ENCODE measurements at places on chromosomes 6 and 20.

- DNase-seq: no peak
Measured at GRCh38 chr6:164911873-164912580, 397.4 kb downstream of the C6orf118 start.

GRCh38 chr20:49886571-49887213, 28.6 kb downstream of the SPATA2 start:
- DNase-seq: no peak

- DNase-seq: no peak
Measured at GRCh38 chr20:46959081-46959692, 64.5 kb downstream of the EYA2 start.

GRCh38 chr20:3755814-3756480, 11.6 kb downstream of the ADISSP start:
- DNase-seq: no peak

DNA sequence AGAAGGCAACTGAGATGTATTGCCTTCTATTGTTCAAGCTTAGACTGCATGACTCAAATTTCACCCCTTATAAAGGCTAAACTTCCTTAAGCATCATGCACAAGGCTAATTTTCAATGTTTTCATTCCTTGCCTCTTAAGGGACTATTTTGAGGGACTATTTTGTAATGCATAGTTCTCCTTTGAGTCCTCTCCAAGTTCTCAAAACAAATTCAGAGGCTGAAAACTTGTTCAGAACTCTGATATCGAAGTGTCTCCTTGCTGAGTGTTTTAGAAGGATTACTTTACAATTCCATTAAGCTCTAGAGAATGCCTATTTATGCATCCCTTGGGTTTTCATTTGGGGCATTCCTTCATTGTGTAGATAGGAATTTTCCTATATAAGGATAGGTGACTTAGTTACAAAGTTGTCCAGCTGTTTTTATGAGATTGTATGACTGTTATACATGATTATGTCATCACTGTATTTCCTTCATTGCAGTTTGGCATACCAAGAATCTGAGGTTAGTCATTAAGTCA, 41.7 kb downstream of the COL19A1 start:
- DNase-seq: no peak

DNA sequence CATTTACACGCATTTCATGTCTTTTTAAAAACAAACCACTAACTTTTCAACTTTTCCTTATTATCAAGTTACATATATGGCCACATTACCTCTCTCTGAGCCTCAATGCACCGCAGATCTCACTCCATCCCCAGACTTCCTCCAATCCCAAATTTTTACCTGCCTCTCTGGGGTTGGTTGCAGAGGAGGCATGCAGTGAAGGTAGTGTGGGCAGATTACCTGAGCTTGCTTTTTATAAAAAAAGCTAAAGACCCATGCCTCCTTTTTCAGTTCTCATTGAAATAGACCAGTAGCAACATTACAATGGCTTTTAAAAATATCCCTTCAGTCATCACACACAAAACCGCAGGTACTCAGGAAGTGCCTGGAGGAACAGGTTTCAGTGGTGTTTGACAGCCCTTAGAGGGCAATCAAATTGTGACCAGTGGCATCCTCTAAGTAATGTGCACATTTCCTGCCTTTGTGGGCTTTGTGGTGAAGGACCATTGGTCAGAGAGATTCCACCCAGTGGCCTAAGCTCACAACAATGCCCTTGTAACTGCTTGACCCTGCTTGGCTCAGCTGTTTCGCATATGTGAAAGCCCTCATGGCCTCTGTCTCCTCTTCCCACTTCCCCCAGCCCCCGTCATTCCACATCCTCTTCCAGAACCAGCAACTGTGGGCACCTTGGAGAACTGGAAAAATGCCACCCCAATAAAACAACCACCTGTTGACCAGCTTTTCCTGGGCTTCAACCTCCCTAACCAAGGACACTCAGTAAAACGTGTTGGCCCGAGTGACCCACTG, 30.2 kb upstream of the IL17A start:
- no peak for DNase-seq

- no peak for DNase-seq
Measured at GRCh38 chr20:17504066-17504897, 26.9 kb downstream of the BFSP1 start.

- no peak for DNase-seq
Measured at GRCh38 chr6:34358389-34358905, 34.0 kb downstream of the NUDT3 start.

DNA sequence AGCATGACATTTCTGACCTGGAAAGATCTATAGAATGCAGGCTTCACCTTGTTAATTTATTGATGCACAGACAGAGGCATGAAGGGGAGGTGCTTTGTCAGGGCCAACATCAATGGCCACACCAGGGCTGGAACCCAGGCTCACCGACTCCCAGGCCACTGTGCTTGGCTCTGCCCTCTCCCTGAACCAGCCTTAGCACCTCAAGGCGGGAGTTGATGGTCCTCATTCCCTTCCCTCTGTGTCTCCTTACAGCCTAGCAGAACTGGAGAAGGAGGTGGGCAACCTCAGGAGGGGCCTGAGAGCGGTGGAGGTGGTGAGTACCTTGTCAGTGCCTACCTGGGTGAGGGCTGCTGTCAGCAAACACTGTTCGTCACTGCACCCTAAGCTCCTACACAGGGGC, 35.6 kb downstream of the MOCS1 start:
- DNase-seq: no peak

DNA sequence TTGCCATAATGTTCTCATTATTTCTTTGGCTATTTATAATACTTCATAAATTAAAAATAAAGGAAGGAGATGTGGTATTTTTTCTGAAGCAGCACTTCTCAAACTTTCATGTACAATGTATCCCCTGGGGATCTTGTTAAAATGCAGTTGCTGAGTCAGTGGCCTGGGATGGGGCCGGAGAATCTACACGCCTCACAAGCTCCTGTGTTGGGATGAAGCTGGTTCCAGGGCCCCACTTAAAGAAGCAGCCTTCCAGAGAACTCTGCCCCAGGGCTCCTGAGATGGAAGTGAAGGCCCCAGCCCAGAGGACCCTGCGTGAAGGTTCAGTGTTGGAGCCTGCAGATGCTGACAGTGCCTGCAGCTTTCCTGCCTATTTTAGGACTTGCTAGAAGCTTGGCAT, 40.1 kb upstream of the SLC23A2 start:
- no peak for DNase-seq

- DNase-seq: no peak
Measured at GRCh38 chr6:63114610-63115211, 96.6 kb upstream of the FKBP1C start.

DNA sequence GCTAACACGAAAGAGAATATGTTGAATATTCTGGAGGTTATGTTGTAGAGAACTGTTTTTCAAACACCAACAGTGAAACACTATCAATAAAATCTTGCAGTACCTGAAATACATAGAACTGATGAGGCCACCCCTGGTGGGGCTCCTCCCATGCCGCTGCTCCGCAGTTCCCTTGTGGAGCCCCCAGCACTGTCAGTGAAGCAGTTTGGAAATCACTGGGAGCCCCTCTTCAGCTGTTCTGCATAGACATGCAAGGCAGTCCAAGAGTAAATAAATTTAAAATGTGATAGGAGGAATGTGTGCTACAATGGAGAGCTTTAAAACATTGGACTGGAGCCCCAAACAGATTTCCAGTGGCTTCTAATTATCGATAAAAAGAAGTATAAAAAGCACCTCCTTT, 189.4 kb downstream of the FNDC1 start:
- DNase-seq: no peak

- DNase-seq: no peak
Measured at GRCh38 chr20:45037050-45037449, 63.9 kb downstream of the KCNS1 start.

- no peak for DNase-seq
Measured at GRCh38 chr6:93323630-93324029, 95.7 kb downstream of the EPHA7 start.

DNA sequence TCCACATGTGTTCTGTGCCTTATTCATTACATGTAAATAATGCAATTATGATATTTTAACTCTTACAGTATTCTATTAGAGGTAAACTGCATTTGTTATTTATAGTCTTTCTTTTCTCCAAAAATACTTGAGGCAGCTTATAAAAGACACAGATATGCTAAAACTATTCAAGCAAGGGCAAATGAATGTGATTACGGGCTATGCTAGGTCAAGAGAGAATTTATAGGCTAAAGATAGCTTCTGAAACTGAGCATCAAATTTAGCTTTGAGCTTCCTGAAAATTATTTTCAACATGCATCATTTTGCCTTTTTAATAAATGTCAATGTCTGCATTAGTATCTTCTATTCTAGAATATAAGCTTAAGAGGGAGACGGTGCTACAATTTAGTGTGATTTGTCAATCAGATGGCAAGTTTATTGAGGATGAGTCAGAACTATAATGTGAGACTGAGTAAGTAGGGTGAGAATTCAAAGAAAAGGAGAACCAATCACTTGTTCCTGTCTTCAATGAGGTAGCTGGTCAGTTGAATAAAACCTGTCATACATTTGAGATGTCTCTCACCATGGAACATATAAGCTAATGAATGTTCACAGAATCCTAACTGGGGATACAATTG, 669.4 kb upstream of the CITED2 start:
- DNase-seq: no peak

DNA sequence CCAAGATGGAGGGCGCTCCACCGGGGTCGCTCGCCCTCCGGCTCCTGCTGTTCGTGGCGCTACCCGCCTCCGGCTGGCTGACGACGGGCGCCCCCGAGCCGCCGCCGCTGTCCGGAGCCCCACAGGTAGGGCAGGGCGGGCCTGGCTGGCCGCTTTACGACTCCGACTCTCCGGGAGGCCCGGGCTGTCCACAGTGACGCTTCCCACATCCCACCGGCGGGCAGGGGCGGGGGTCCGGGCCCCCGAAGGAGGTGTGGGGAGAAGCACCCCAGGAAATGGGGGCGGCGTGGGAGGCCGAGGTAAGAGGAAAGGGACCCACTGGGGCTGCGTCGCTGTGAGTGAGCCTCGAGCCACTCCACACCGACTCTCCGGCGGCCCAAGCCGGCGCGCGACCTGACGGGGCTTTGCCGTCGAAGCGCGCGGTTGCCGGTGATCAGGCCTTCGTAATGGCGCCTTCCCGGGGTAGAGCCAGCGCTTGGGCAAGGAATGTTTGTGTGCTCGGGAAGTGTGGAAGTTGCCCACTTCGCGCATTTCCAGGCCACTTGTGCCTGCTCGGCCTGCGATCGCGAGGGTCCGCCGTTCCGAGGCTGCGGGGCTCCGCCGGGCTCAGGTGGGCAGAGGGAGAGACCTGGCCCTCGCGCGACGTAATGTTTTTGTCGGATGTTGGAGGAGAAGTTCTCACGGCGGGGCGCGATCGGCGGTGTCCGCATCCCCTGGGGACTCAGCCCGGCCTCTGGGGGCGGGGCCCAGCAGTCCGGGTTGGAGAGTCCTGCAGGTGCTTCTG, 427 bp downstream of the GINM1 start:
- DNase-seq: peak; percentile 59

- DNase-seq: peak; percentile 40
Measured at GRCh38 chr6:63452125-63452524, 120.2 kb upstream of the LOC128125822 start.

- DNase-seq: no peak
Measured at GRCh38 chr6:164099269-164099865, 684.8 kb downstream of the QKI start.

GRCh38 chr6:29456971-29457370, at the start of the genes OR11A1 and OR2H1:
TSS of gene OR11A1 (minus strand) at chr6:29457071. CDS start at chr6:29427641, 29,430 bp downstream.
TSS of gene OR2H1 (plus strand) at chr6:29457155. CDS start at chr6:29461770, 4,615 bp downstream.
- DNase-seq: no peak

- no peak for DNase-seq
Measured at GRCh38 chr6:128768187-128768586, 114.8 kb upstream of the LAMA2 start.

GRCh38 chr20:49286689-49287551, 9.1 kb upstream of the ZNFX1 start:
- DNase-seq: peak; percentile 45

- no peak for DNase-seq
Measured at GRCh38 chr6:46926481-46926880, 4.7 kb upstream of the ADGRF5 start.

DNA sequence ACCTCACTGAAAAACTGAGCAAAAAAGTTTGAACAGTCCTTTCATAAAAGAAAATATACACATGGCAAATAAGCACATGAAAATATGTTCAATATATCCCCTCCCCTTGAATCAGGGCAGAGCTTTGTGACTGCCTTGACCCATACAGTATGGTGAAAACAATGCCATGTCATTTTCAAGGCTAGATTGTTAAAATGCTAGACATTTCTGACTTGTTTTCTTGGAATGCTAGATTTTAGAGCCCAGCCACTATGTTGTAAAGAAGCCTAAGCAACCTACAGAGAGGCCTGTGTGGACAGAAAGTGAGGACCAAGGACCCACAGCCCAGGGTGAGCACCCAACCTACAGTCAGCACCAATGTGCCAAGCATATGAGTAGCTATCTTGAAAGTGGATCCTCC, 17.1 kb upstream of the ASF1A start:
- no peak for DNase-seq

GRCh38 chr6:81451787-81452186, 300.7 kb downstream of the TENT5A start:
- no peak for DNase-seq

DNA sequence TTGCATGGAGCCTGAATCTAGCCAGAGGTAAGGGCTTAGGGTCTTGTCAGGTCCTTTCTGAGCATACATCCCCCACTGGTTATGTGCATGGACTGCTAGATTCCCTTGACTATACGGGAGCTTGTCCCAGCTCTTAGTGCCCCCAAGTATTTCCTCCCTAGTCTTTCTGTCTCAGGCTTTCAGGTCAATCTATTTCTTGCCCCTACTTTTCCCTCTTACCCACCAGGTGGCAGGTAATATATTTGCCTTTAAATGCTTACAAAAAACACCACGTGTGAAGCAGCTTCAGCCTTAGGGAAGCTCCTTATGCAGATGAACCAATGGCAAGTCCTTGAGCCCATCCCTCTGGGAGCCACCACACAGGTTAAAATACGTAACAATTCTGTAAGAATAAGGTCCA, 454.2 kb downstream of the GRIK2 start:
- DNase-seq: no peak

DNA sequence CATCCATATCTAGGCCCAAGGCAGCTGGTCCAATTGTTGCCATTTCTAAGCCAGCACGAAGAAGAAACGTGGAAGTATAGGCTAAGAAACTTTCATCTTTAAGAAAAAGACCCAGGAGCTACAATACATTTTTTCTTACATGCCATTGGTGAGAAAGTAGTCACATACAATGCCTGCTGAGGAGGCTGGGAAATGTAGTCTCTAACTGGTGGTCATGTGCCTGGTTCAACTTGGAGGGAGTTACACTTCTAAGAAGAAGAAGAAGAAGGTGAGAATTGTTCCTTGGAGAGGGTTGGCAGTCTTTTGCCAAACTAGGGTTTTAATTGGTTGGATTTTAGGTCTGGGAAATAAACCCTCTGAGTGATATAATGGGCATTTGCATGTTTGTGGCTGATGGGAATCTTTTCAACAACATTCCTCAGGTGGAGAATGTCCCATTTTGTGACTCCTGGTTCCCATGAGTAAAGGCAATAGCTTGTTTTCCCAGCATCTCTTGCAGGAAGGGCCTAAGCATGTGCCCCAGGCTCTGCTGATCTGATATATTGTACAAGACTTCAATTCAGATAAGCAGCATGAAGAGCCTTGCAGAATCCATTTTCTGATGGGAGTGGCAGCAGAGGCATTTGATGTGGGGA, 47.0 kb upstream of the PREP start:
- DNase-seq: no peak

GRCh38 chr6:150260931-150261330, 107.9 kb upstream of the IYD start:
- no peak for DNase-seq

All from HuH-7 (cell line).